ENCODE measurements at places on chromosomes 12 and 14. TPM values are rescaled to one million over a fixed set of nuclear protein-coding genes. Genes with fewer than 3 reads are reported as not detected.

Gene KLRD1
- total RNA-seq: 0.19 TPM

Gene KLHL33
- total RNA-seq: 0.17 TPM

Gene LRRK2
- 0.65 TPM for total RNA-seq

Gene IRAK3
- 19.2 TPM for total RNA-seq

Gene POTEG
- total RNA-seq: not detected

Gene LBHD2
- not detected for total RNA-seq

Gene KCNMB4
- total RNA-seq: 0.34 TPM

Gene GLIPR1L2
- total RNA-seq: 0.05 TPM

Gene OTOGL
- total RNA-seq: 1.2 TPM

Gene AICDA
- not detected for total RNA-seq

Gene TMEM63C
- total RNA-seq: not detected

Gene TTLL5
- 36.9 TPM for total RNA-seq

Gene DDN
- under 0.01 TPM for total RNA-seq

Gene TXNDC16
- total RNA-seq: 3.4 TPM

Gene KIF26A
- total RNA-seq: 31.8 TPM

Gene PZP
- 2.4 TPM for total RNA-seq

Gene PSMA3
- total RNA-seq: 157 TPM

Gene CCDC184
- total RNA-seq: 0.05 TPM

Gene GPR65
- not detected for total RNA-seq

Gene INSM2
- total RNA-seq: not detected
